Kasumi-1 (cell line): ENCODE measurements at places on chromosomes 3 and 15.

GRCh38 chr3:45778761-45779201, 17.6 kb downstream of the SLC6A20 start:
- no peak for DNase-seq

DNA sequence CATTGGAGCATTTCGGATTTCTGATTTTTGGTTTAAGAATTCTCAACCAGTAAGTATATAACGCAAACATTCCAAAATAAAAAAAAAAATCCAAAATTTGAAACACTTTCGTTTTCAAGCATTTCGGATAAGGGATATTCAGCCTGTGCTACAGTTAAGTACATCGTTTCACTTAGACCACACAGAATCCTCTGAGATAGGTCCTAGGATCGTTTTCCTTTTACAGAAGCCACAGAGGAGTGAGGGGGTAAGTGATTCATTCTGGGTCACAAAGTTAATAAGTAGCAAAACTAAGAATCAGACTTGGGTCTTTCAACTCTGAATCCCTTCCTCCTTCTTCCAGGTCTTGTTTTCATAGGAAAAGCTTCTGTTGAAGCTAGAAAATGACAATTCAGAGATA, 249.3 kb downstream of the BBX start:
- no peak for DNase-seq

- no peak for DNase-seq
Observed at GRCh38 chr15:72685925-72686794, at the start of the genes BBS4 and HIGD2B. Gene BBS4, plus strand, starts transcription at chr15:72686207. Its CDS starts 21 bp downstream, at chr15:72686228. Gene HIGD2B, minus strand, starts transcription at chr15:72686182. Its CDS starts 9,808 bp downstream, at chr15:72676374.

- DNase-seq: no peak
Observed at GRCh38 chr3:52930748-52931147, 33.4 kb upstream of the STIMATE start.

DNA sequence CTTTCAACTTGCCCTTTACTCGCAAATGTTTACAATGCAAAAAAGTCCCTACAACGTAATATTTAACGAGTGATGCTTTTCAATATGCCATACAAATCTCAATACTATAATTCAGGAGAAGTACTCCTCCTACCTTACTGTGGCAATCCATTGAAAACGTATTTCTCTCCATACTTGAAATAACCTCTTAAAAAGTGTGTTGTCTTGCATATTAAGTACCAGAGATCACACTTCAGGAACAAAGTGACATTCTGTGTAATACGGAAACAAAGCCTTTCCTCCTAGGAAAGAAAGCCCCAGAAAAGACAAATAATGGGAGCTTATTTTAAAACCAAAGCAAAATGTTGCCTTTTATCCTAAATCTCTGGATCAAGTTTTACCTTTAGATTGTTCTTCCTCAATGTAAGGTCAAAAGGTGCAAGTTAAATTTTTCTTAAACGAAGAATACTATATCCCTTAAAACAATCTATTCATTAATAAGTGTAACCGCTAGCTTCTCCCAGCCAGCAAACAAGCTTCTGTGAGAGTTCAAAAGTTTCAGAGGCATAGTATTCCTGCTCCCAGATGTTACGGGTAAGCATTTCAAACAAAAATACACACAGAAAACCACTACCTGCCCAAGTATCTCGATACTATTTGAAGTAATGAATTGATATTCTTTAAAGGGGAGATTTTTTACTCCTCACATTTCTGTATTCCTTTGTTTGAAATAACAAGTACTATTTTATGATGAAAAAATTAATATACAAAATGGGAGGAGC, 1.7 kb downstream of the TJP1 start:
- DNase-seq: no peak

GRCh38 chr3:178063461-178063860, 472.8 kb upstream of the KCNMB2 start:
- DNase-seq: peak; percentile 33

DNA sequence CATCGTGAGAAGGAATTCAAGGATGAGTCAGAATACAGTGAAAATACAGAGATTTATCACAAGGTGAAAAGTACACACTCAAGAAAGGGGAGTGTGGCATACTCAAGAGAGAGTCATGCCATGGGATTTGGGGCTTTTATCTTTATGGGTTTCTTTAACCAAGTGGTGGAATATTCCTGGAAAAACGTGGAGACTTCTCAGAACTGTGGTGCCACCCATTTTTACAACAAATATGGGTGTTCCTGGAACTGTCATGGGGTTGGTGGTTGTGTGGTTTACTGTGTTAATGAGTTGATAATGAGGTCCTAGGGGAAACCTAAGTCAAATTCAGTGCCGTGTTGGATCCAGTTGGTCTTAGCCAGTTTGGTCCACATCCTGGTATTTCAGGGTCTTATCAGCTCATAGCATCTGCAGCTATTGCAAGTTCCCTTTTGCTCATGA, 497.2 kb downstream of the GABRG3 start:
- no peak for DNase-seq

DNA sequence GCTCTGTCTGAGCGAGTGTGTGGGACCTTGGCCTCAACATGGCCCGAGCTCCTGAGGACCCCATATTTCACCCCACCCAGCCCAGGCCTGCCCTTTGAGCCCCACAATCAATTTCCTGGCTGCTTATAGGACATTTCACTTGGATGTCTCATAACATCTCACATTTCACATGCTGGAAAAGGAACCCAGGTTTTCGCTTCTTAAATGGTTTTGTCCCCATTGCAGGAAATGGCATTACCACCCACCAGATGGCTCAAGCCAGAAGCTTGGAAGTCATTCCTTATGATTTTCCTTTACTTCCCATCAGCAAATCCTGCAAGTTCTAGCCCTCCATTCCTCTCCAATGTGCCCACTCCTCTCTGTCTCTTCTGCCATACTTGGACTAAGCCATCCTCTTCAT, 14.9 kb downstream of the ITGA11 start:
- DNase-seq: no peak

DNA sequence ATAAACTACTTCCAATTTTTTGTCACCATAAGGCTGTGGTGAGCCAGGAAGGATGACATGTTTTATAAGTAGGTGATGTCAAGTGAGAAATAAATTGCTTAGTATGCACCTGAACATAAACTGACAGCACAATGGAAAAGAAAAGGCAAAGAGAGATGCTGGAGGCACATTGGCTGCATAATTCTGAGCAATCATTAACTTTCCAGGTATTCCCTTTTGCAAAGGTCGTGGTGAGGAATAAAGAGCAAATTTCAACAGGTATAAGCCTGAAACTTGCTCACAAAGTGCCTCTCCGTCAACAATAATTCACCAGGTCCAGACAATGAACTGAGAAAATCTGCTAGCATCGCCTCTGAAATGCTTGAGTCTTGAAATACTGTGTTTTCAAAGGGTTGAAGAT, 48.2 kb downstream of the ITGB5 start:
- DNase-seq: no peak

DNA sequence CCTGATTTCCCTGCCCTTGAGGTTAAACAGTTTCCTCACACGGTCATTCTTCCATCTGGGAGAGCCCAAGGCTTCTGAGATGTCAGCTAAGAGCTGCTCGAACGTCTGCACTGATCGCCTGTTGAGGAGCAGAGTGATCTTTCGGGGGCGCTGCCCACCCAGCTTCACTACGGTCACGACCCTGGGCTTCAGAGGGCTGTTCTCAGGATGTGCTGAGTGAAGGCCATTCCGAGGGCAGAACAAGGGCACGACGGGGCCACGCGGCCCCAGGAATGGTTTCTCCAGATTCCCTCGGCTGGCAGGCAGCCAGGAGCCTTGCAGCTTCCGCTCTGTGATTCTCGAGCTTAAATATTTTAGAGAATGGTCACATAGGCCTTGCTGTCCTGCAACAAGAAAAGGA, 25.7 kb downstream of the DCLK3 start:
- no peak for DNase-seq

GRCh38 chr3:100254168-100254777, 6.5 kb upstream of the TBC1D23 start:
- peak; percentile 59 for DNase-seq

GRCh38 chr15:76105391-76105790, 45.6 kb downstream of the TMEM266 start:
- DNase-seq: no peak

DNA sequence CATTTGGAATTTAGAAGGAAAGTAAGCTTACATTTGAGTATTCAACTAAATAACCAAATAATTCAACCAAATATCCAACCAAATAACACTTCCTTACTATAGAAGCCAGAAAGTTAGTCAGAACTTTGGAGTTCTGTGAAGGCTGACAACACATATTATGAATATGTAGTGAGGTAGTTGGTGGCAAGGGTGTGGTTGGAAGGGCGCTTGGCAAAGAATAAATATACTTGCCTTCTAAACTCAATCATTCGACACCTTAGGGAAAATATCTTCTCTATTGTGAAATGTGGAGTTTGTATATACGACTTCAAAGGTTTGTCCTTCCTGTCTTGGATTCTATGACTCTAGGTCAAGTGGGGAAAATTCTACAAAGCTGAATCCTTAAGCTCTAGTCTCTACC, 111.7 kb upstream of the OSTN start:
- no peak for DNase-seq

DNA sequence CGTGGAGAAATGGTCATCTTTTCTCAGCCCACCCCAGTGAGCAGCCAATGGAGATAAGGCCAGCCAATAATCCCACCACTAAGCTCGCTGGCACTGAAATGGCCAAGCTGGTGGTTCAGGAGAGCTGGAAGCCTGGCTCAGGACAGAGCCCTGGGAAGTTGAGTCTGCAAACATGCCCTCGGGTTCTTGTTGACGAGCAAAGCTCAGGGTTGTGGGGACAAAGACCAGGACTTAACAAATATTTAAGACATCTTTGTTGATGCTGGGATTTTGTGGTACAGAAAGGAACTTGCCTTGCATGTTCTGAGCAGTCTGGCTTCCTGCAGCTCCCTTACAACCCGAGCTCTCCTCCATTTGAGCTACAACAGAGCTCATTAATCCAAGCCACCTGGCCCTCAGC, 4.4 kb downstream of the FAH start:
- DNase-seq: no peak

GRCh38 chr15:71312194-71312708, 197.0 kb downstream of the THSD4 start:
- DNase-seq: no peak

- no peak for DNase-seq
Observed at GRCh38 chr3:177946936-177947335, 589.3 kb upstream of the KCNMB2 start.

DNA sequence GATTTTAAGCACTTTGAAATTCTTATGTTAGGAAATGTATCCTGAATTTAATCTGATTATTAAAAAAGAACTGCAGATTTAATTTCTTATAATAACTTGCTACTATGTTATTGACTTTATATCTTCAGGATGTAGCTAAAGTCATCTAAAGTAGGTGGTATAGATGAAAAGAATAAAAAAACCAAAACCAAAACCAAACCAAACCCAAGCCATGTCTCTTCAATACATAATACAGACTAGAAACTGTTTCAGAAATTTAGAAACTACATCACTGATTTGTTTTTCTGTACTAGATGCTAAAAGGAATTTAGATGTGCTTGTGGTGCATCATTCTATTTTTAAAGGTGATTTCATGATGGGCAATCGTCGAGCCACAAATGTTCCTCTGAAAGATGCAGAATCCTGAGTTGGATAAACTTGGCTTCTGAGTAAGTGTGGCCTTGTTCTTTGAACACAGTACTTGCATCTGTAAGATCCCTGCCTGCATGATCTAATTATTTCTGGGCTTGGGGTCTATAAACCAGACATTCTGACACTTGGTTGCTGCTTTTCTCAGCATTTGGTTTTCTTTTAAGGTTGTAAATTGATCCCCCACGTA, 287.1 kb upstream of the SUCLG2 start:
- DNase-seq: no peak

DNA sequence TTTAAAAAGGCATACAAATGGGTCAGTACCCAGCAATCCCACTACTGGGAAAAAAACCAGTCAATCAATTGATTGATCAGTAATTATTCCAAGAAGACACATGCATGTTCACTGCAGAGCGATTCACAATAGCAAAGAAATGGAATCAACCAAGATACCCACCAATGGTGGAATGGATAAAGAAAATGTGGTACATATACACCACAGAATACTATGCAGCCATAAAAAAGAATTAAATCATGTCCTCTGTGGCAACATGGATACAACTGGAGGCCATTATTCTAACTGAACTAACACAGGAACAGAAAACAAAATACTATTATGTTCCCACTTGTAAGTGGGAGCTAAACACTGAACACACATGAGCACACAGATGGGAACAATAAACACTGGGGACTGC, 103.1 kb downstream of the DLG1 start:
- DNase-seq: no peak

- no peak for DNase-seq
Observed at GRCh38 chr15:70826634-70827033, 27.3 kb downstream of the LARP6 start.

DNA sequence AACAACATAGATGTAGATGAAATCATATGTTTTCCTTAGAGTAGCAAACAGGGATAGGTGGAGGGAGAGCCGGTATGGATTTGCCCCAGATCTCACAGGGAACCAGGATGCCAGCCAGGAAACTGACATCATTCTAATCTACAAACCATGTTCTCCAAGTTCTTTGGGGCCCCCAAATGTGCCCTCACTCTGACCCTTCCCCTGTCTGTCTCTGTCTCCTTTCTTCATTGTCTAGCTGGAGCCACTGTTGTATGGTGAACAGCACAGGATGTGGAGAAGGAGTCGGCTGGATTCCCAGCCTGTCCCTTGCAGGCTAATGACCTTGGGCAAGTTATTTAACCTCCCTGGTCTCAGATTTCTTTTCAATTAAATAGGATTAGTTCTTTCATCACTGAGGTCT, 962 bp downstream of the ATP13A5 start:
- no peak for DNase-seq

DNA sequence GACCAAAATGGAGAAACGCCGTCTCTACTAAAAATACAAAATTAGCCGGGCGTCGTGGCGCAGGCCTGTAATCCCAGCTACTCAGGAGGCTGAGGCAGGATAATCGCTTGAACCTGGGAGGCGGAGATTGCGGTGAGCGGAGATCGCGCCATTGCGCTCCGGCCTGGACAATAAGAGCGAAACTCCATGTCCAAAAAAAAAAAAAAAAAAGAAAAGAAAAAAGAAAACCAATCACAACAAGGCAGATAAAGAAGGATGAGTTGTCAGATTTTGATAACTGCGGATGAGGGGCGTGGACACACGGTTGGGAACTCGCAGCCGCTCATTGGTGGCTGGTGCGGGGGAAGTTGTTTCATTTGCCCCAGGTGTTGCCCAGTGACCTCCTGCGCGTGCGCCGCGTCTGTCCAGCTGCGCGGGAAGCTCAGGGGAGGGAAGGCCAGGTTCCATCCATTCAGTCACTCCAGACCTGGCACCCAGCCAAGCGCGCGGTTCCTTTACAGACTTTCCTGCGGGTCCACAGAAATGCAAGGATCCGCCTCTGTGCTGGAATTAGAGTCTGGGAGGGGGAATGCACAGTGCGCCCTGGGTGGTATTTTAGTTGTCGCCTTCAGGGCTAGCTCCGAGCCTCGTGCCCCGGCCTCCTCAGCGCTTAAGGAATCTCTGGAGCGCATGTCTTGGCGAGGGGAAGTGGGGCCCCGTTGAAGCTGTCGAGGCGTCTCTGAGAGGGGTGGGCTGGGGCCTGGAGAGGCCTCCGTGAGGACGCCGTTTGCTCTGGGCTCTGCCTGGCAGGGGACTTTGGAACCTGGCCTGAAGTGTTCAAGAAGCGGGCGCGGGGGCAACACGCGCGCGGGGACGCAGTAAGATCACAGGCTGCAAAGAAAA, 708 bp upstream of the GCHFR start:
- DNase-seq: no peak

- no peak for DNase-seq
Observed at GRCh38 chr15:51621155-51621765, 1.3 kb downstream of the DMXL2 start.

GRCh38 chr3:188348435-188349244, 194.7 kb downstream of the LPP start:
- DNase-seq: no peak
